ENCODE measurements at places on chromosomes 3 and 15.

- no peak for DNase-seq
These were observed 152.6 kb downstream of the DPH6 start for GRCh38 chr15:35393398-35393797.

DNA sequence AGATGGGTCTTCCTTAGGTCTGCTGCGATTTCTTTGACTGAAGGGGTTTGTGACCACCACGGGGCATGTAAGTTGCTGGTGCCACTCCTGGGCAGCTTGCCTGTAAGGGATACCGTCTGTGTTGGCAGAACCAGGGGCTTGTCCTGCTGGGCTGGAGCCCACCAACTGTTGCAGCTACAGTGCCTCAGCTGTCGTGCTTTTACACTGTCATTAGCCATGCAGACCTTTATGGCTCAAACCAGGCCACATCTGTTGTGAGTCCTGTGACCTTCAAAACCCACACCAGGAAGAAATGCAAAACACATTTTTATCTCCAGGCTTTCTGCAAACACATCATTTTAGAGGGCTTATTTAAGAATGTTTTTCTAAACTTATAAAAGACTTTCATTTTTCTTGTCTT lies 168.7 kb downstream of the PTPRG start:
- no peak for DNase-seq

- no peak for DNase-seq
These were observed 107.7 kb downstream of the MYO5A start for GRCh38 chr15:52421029-52421428.

DNA sequence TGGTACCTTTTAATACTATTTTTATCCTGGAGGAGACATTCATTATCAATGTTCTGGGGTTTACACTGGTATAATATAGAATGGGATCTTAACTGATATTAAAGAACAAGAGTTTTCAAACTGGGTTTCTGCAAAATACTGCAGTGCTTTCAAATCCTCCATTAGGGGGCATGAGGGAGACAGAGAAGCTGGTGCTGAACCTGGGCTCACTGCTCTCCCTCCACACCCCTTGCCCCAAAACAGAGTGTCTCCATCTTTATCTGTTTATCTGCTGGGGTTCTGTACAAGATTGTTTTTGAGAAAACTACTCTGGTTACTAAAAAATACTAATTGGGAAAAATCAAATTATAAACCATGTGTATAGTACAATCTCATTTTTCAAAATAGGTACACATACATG lies 41.7 kb downstream of the CADPS start:
- DNase-seq, result no peak

DNA sequence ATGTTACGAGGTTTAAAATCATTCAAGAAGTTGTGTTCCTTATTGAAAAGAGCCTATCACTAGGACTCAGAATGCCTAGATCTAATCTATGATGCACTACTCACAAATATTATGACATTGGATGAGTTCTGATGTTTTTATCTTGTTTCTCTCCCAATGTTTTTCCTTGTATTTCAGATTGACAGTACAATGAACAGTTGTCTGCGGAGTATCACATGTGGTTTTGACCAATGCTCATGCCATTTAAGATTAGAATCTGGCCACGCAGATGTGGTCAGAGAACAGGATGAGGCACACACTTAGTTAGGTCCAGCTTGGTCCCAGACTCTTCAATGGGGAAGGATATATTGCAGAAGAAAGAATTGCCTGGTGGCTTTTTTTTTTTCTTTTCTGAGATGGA lies 25.6 kb upstream of the CCDC50 start:
- DNase-seq, result no peak

DNA sequence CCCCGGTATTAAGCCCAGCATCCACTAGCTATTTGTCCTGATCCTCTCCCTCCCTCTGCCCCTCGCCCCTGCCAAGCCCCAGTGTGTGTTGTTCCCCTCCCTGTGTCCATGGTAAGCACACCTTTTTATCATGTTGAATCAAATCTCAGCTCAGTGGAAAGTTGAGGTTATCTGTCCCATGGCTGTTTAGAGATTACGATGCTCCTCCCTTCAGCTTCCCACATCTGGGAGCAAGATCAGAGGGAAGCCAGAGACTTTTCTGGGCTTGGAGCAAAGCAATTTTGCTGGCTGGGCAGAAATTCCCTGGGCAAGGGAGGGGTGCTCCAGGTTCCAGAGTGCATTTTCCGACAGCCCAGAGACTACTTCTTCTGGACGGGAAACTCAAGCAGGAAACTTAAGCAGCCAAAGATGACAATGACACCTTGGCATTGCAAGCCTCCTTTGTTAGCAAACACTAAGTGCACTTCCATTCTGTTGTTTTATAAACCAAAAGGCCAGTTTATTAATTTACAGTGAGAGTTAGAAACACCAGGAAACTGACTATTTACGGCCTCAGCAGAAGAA lies 104.5 kb downstream of the MESD start:
- no peak for DNase-seq
